Psoas muscle (tissue), 8 donors: ENCODE measurements at places on chromosomes 5 and 9. TPM values are rescaled to one million over a fixed set of nuclear protein-coding genes. Genes with fewer than 3 reads are reported as not detected.

The KYAT1 gene
- 8.9 TPM for total RNA-seq

The GLIPR2 gene
- 3.6 TPM for total RNA-seq

The PCDHGA4 gene
- 2.1 TPM for total RNA-seq

The CLINT1 gene
- total RNA-seq = 67.5 TPM

- no peak for DNase-seq
Observed at GRCh38 chr9:18707061-18707461, 233.1 kb downstream of the ADAMTSL1 start.

- DNase-seq = no peak
Observed at GRCh38 chr5:144800169-144800568, 629.5 kb downstream of the KCTD16 start.

- peak; percentile 36 for DNase-seq
Observed at GRCh38 chr5:173664154-173664526, 47.7 kb upstream of the BOD1 start.

DNA sequence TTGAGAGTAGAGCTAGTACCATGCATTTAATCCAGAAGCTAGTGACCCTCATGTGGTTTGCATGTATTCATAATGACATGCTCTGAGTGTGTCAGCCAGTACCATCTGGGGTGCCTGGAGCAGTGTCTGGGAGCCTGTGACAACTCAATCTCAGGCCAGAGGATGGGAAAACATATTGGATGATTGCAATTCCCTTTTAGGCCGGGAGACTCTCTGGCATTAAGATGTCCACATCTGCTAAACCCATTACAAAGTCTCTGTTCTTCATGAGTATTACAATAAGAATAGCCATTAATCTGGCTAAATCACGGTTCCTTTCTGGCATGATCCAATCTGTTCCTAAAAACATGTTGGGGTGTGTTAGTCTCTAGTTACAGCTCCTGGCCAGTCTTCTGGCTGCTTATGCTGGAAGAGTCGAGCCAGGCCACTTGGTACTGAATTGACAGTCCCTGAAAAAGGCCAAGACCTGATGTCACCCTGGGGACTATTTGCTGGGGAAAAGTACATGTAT, 475.7 kb downstream of the ENC1 start:
- DNase-seq = peak; percentile 59

GRCh38 chr5:150623152-150623877, 17.1 kb upstream of the SYNPO start:
- peak; percentile 9 for DNase-seq

DNA sequence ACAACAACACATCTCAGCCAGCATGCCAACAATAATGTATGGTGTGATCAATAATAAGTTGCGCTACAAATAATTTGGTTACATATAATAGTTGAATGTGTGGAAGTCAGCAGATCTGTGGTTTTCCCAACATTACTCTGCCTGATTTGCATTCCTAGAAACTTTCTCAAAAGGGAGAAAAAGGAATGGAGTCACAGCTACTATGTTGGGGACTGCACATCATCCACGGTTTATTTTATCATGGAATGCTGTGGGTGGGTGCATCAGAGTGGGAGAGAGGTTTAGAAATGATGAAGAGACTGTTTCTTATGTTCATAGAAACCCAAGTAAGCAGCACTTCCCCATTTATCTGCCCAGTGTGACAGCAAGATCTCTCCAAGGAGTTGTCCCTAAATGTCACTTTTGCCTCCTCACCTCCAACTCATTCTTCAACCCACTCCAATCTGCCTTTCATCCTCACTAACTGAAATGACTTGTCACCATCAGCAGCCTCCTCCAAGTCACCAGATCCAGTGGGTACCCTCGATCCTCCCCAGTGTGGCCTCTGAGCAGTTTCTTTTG, 2.8 kb upstream of the SPOCK1 start:
- no peak for DNase-seq

- DNase-seq = no peak
Observed at GRCh38 chr5:110802998-110803397, 64.2 kb downstream of the SLC25A46 start.

DNA sequence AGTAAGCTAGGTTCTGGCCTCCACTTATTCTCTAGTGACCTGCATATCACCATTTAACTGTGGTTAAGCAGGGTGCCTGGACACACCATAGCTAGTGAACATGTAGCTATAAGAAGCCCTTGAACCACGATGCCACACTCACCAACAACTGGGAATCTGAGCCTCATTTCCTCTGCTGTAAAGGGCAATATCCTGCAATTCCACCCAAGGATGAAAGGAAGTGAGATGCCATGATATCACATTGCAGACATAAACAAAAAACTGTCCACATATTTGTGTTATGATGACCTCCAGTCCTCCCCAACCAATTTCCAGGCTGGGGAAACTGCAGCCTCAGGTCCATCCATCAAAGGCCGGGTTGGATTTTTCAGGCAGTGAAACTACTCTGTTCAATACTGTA, 10.4 kb downstream of the TNIP1 start:
- DNase-seq = no peak

DNA sequence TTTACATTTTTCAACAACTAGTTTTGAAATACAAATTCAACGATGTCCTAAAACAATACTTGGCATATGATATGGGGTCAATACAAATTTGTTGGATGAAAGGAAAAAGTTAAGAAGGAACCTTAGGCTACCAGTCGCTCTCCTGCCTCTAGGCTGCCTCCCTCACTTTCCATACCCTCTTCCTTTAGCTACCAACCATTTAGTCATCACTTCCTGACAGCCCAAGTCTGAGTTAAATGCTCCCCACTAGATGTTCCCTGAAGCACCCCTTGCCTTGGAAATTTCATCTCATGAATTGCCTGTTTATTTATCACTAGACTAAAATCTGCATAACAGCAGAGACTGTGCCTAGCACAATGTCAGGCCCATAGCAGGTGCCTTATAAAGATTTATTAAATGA, 2.7 kb upstream of the LARS1 start:
- DNase-seq = no peak

GRCh38 chr5:38453921-38454320, 102.5 kb downstream of the LIFR start:
- DNase-seq = no peak

GRCh38 chr5:180287404-180287803, 4.5 kb downstream of the MAPK9 start:
- DNase-seq = no peak

- no peak for DNase-seq
Observed at GRCh38 chr5:73693573-73694061, 67.6 kb downstream of the ARHGEF28 start.

- no peak for DNase-seq
Observed at GRCh38 chr9:129623331-129623730, 2.4 kb upstream of the C9orf50 start.

GRCh38 chr5:166865206-166865605, 1426.2 kb upstream of the WWC1 start:
- no peak for DNase-seq

DNA sequence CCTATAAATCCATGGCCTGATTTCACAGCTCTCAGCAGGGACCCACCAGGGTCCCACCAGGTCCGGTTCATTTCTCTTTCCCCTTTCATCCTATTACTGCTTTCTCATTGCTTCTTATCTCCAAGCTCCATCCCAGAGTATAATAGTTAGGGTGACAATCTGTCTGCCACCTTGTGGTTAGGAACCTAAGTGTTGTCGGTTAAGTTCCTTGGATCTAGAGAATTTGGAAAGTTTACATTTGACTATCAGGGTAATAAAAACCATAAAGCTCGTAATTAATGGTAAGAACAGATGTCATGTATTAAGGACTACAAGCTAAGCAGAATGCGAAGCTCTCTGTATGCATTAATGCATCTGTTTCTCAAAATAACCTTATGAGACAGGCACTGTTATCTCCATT, 259.1 kb downstream of the SH3GL2 start:
- no peak for DNase-seq

GRCh38 chr9:133056533-133056932, 5.2 kb upstream of the CEL start:
- DNase-seq = no peak

GRCh38 chr9:110133059-110133458, 74.9 kb downstream of the C9orf152 start:
- DNase-seq = no peak
